ENCODE measurements at places on chromosomes 3 and 15. TPM values are rescaled to one million over a fixed set of nuclear protein-coding genes. Genes with fewer than 3 reads are reported as not detected.
A peak's percentile ranks its signal among the peaks of the same experiment; 100 is the strongest.

GRCh38 chr3:8766148-8766547, 3.3 kb downstream of the OXTR start:
- DNase-seq, result no peak

CHST13 gene
- not detected for total RNA-seq

CCDC12 gene
- total RNA-seq, result 13.7 TPM

- DNase-seq, result no peak
Measured at GRCh38 chr15:68972201-68973065, 42.1 kb upstream of the NOX5 start.

- no peak for DNase-seq
Measured at GRCh38 chr15:69673291-69673881, 220.8 kb downstream of the RPLP1 start.

DNA sequence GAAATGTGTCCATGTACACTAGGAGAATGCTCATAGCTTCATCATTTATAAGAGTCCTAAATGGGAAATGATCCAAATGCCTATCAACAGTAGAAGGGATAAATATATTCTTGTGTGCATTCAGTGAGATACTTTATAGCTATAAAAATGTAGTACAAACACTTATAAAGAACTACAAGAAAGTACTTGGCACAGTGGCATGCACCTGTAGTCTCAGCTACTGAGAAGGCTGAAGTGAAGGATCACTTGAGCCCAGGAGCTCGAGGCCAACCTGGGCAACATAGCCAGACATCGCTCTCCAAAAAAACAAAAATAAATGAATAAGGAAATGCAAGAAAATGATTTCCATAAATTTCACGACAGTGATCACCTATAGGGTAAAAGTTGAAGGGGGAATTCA, 3.6 kb upstream of the FBXL2 start:
- DNase-seq, result no peak

- DNase-seq, result no peak
Measured at GRCh38 chr3:45367453-45367871, 20.9 kb upstream of the LARS2 start.

DNA sequence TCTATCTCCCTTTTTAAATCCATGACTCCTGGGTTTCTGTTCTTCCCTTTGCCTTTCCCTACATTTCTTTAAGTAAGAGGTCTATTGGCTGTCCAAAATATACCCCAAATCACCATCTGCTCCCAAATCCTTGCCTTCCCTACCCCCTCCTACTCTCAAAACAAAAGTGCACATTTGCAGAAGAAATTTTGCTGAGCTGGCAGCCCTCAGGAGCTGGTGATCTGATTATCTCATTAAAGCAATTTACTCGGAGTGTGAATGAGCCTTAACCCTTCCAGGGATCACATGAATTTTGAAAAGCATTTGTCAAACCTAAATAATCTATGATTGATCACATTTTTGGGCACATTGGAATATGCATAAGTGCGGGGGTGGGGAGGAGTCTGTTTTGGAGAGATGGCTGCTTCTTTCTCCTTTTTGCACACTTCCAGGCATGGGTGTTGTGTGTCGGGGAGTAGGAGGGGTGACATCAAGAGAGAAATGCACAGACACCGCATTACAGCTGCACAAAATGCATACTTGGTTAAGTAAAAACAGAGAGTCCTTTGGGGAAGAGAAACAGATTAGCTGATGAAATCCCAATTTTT, 892.6 kb downstream of the TUSC7 start:
- no peak for DNase-seq

SLC22A14 gene
- total RNA-seq, result not detected

DNA sequence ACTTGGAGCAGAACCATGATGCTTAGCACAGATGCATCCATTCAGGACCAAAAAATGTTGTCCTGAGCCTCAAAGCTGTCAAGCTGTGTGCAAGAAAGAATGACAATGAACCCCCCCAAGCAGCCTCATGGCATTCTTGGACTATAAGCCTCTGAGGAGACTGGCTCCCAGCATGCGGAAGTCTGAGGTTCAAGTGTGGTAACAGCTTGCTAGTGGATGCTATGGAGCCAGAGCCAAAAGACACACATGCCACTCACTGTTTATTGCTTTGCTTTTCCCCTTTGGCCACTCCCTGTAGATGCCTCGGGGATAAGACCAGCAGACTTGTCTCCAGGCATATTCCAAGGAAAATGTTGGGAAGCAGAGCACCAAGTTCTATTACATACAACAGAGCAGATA, 38.2 kb upstream of the SNRK start:
- DNase-seq, result peak; percentile 25

DNA sequence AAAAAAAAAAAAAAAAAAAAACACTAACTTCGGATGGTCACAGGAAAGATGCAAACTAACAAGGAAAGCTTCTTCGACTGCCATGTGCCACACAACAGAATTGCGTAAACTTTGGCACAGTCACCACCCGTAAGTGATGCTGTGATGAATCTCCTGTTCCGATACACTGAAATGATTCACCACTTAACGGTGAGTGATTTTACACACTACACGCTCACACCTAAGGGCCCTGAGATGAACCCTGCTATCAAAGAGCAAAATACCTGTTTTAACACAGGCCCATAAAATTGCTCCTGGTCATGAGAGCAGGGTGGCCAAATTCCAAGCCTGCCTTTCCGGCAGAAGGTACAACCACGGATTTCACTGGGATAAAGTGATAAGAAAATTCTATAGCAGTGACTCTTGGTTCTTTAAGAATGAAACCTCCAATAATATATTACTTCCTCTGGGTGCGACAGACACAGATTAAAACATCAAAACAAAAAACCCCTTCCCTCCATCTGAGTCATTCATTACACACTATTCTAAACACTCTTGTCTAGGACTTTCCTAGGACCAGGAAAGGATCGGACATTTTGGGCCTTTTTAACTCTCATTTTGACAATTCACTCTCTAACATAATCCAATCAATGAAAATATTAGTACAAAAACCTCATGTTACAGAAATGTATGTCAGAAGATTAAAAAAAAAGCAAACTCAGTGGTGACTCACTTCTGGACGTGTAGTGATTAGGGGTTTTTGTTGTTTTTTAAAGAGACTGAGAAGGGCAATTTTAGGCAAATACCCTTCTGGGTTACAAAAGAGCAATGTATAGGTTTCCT, 28.3 kb downstream of the LRIG1 start:
- DNase-seq, result peak; percentile 5

- no peak for DNase-seq
Measured at GRCh38 chr3:139199421-139200010, 144.3 kb upstream of the MRPS22 start.

GRCh38 chr3:12944849-12945248, 103.5 kb upstream of the RPL32 start:
- no peak for DNase-seq

- no peak for DNase-seq
Measured at GRCh38 chr3:14959359-14959943, 12.1 kb downstream of the NR2C2 start.

UMPS gene
- total RNA-seq, result 50.0 TPM

GPR160 gene
- total RNA-seq, result 4.3 TPM

GRCh38 chr3:27452368-27453090, 31.7 kb downstream of the SLC4A7 start:
- DNase-seq, result no peak

NEK10 gene
- 4.7 TPM for total RNA-seq

- DNase-seq, result no peak
Measured at GRCh38 chr3:114331007-114331406, 37.2 kb downstream of the TIGIT start.

- DNase-seq, result no peak
Measured at GRCh38 chr3:54633444-54634121, 294.3 kb downstream of the LRTM1 start.

ANKDD1A gene
- 4.7 TPM for total RNA-seq

DNA sequence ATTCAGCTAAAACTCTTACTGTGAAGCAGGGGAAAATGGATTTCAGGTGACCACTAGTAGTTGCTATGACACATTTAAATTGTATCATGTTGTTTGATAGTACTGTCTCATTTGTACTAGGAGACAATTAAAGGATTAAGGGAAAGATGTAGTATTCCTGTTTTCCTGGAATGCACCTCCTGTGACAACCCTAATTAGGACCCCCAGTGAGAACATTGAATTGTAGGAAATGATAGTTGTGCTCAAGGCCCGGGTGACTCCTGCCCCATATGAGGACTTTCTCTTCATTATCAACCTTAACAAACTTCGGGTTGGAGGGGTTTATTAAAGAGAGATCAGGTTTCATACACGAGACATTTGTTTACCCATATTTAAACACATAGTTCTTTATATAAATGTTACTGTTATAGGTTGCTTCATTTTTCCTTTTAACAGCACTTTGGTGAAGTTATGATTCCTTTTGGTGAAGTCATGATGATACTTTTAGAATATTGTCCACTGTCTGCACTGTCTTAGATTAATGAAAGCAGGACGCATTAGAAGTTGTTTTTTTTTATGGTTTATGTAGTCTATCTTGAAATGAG, 392.6 kb upstream of the NAALADL2 start:
- no peak for DNase-seq

DNA sequence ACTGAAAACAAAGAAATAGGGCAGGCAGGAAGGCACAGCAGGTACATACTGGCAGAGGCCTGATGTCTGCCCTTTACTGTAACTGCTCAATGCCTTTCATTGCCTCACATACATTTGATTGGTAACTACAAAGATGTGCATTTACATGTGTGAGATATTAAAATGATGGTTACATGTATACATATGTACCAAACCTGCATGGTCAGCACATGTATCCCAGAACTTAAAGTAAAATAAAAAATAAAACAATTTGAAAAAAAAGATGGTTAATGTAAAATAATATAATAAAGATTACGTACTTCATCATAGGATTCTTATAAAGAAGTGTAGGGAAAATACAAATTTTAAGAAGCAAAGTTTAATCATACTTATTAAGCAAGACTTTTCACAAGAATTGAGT, 15.1 kb downstream of the SSR3 start:
- no peak for DNase-seq

- no peak for DNase-seq
Measured at GRCh38 chr15:42832576-42832975, 88.0 kb downstream of the TTBK2 start.

- no peak for DNase-seq
Measured at GRCh38 chr15:78810362-78811123, 721 bp downstream of the ADAMTS7 start.

DNA sequence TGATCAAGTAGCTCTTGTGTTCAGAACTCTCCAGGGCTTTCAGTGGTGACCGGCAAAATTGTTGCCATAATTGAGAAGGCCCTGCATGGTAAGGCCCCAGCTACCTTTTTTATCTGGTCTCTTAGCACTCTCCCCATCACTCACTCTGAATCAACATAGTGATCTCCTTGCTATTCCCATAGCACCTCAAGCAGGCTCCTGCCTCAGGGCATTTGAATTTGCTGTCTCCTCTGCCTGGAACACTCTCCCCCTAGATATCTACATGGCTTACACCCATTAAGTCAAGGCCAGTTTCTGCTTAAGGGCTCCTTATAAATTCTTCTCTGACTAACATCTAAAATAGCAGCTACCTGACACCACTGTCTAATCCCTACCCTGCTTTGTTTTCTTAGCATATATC, 3.3 kb upstream of the ARID3B start:
- no peak for DNase-seq

GRCh38 chr15:101348643-101349042, 53.6 kb upstream of the SNRPA1 start:
- no peak for DNase-seq

GRCh38 chr3:117117188-117117936, 407.8 kb downstream of the TUSC7 start:
- no peak for DNase-seq

GRCh38 chr15:66848686-66849392, 146.8 kb downstream of the SMAD6 start:
- DNase-seq, result no peak

- DNase-seq, result no peak
Measured at GRCh38 chr3:45280232-45280631, 54.1 kb upstream of the TMEM158 start.

DNA sequence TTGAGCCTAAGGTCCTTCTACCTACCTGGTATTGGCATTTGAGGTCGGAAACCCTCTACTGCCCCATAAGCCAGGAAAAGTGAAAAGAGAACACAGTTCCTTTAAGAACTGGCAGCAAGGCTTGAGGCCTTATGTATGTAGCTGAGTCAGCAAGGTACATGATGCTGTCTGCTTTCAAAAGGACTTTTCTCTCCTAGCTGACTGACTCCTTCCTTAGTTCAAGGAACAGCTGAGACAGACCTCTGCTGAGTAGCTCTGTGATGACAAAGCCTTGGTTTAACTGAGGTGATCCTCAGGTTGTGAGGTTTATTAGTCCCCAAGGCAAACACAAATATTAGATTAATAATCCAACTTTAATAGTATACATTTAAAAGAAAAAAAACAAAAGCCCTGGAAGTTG, 45.8 kb downstream of the ADPGK start:
- DNase-seq, result no peak

GRCh38 chr15:89877083-89877425, 16.7 kb downstream of the AP3S2 start:
- DNase-seq, result no peak

DNA sequence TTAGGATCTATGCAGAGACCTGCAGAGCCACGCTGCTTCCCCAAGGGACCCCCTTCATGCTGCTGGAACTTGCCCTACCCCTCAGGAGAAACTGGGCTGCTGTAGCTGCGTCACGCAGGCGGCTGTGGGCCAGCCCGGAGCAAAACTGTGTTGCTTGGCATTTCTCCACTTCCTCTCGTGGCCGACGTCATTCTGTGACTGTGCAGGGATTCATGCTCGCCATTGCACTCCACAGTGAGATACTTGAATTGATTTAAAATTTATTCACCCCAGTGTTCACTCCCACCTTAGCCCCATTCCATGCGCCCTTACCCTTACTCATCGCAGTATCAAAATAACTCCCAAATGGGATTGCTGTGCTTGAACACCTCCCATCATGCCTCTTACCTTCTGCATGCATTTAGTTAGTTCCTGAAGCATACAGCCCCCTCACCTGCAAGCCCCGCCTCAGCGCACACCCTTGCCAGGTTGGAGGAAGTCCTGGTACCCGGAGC, 45.7 kb downstream of the TMEM44 start:
- no peak for DNase-seq

GRCh38 chr3:35633332-35634124, 5.8 kb upstream of the ARPP21 start:
- DNase-seq, result no peak

DNA sequence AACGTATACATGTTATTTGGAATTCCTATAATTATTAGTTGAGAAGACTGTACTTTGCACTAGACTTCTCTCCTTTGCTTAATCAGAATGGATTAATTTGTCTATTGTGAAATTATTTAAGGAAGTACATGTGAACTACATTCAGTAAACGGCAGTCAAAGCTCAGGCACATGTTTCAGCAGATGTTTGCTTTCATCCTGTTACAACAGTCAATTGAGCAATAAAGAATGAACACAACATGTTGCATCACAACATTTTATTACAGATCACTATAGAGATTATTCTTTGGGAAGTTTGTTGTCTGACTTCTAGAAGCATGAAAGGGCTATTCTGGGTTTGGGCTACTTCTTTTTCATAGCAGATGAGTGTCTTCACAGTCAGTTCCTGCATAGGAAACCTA, 39.2 kb downstream of the RAB27A start:
- no peak for DNase-seq

All from MG63 (cell line).